ENCODE measurements at places on chromosomes 1 and 21.
A peak's percentile ranks its signal among the peaks of the same experiment; 100 is the strongest.

DNA sequence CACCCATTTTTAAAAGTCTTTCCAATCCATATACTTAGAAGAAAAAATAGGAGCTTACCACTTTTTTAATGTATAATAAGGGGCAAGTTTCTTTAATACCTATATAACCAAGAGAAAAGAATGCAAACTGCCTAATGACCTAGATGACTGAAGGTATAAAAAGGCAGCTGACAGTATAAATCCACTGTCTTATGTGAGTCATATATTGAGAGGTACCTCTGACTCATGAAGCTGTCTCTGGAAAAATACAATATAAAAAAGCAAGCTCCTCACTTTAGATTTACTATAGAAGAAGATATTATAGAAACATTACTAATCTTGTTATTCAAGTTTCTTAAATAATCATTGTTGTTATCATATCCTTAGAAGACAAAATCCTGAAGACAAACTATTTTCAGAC, 144.2 kb downstream of the VAV3 start:
- DNase-seq, result no peak

GRCh38 chr1:233443040-233443760, 115.7 kb downstream of the MAP3K21 start:
- DNase-seq, result no peak

DNA sequence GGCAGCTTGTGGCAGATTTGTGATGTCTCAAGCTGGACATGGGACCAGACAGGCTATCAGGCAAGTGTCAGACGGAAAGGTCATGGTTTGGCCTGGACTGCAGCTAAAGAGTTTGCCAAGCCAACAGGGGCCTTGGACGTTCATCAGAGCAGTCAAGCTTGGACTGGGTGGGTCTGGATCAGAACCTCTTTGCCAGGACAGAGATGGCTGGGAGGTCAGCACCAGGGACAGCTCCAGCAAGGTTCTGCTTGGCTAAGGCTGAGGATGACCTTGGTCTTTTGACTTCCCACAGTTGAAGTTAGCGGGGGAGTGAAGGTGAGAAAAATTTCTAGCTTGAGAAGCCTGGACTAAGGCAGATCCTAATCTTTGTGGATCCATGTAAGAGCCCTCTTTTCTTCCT, 68.1 kb downstream of the GRIK3 start:
- DNase-seq, result no peak

- DNase-seq, result no peak
Measured at GRCh38 chr1:52210044-52210443, 68.2 kb downstream of the ZFYVE9 start.

DNA sequence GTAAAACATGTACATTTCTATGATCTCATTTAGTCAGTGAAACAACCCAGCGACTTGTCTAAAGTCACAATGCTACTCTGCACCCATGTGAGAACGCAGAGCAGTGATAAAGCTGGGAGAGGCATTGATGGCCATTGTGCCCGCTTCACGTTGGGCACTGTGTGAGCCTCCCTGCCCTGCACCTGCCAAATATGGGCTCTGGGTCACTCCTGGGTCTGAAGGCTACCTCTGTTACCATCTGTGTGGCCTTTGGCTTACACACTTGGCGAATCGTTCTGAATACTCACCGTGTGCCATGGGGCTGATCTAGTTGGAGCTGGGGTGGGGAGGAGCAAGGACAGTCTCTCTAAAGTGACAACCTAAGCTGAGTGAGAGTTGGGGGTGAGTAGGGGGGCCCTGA, 29.9 kb downstream of the PCSK9 start:
- no peak for DNase-seq

GRCh38 chr1:12052997-12053686, 10.0 kb upstream of the TNFRSF8 start:
- DNase-seq, result no peak

GRCh38 chr1:87329526-87330056, 911 bp downstream of the LMO4 start:
- DNase-seq, result peak; percentile 56

GRCh38 chr1:179753061-179753460, 10.0 kb downstream of the FAM163A start:
- DNase-seq, result no peak

DNA sequence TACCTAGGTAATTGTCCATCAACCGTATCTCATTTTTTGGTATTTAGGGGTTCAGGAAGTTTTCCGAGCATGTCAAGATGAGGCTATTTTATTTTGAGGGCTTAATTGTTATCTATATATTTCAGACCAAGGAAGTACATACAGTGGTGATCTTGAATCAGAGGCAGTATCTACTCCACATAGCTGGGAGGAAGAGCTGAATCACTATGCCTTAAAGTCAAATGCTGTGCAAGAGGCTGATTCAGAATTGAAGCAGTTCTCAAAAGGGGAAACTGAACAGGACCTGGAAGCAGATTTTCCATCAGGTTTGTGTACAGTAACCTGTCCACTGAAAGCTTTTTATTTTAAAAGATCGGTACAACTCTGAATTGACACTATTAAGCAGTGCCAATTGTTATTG, 130.2 kb downstream of the ZMYM4 start:
- no peak for DNase-seq

DNA sequence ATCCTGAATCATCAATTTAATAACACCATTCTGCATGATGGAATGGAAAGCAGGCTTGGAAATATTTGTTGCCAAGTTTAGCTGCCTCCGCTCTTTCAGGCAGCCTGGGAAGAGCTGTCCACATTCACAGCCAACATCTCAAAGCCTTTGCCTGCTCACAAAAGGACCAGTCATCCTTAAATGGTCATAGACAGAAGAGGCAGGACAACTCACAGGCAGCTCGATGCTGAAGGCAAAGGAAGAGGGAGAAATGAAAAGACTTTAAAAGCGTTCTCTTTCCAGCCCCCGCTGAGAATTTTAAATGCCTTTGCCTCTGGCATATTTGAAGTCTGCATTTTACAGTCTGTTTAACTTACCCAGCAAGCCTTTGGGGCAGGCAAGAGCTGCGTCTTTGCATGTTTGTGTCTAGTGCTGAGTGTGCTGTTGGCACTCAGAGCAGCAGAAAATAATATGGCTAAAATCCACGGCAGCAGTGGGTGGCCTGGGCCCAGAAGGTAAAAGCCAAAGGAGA, 68.9 kb downstream of the NMNAT2 start:
- DNase-seq, result no peak

All from suppressor macrophage treated with lipopolysaccharide for 1 hour (primary cell).